ENCODE measurements at places on chromosomes 3 and 15.
A peak's percentile ranks its signal among the peaks of the same experiment; 100 is the strongest.

GRCh38 chr15:63945007-63945788 is 101.1 kb downstream of the DAPK2 start:
- DNase-seq = peak; percentile 48

DNA sequence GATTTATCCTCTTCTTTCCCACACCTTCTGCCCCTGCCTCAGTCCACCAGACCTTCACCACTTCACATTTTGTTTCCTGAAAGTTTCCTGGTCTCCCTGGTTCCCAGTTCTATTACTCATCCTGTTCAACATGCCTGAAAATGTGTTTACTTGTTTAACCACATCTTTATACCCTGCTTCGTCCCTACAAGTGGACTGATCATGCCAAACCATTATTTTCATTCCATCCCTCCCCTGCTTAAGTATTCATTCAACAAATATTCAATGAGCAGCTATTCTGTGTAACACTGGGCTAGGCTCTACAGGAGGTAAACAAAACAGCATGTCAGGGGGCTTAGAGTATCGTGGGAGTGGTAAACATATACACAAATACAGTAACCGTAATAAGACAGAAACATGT is 5.5 kb downstream of the MYO5A start:
- DNase-seq = no peak

- DNase-seq = no peak
Observed at GRCh38 chr15:91605576-91605975, 247.9 kb upstream of the SLCO3A1 start.

DNA sequence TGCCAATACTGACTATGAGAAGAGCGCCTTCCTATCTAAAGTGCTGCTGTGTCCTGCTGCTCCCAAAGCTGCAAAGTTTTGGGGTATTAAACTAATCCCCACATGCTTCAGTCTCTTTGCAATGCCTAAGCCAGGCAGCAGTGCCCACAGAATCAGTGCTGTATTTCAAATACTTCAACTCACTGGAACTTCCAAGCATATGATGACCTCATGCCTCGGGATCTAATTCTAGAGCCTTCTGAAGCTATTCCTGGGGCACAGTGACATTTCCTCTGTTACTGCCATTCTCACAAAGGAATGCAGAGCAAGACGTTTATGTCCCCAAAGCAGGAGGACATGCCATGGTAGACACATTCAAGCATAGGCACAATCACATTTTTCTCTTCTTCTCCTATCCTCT is 78.5 kb downstream of the CD200 start:
- no peak for DNase-seq

DNA sequence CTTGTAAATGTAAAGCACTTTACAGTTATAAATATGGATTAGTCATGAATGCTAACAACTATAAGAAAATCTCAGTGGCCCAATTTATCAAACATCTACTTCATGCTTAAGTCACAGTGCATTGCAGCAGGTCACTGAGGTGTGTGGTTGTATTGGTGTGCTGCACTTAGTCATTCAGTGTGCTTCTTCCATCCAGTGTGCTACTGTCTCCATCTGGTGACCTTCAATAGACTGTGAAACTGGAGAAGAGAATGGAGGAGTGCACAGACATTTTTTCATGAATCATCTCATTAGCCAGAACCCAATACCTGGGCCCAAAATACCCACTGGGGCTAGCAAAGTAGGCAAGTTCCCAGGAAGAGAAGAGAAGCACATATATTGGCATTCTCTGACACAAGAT is 199.6 kb downstream of the SHOX2 start:
- no peak for DNase-seq

GRCh38 chr3:45187694-45188141 is 38.4 kb downstream of the TMEM158 start:
- no peak for DNase-seq

- DNase-seq = no peak
Observed at GRCh38 chr3:107061466-107061865, 315.8 kb upstream of the CCDC54 start.

DNA sequence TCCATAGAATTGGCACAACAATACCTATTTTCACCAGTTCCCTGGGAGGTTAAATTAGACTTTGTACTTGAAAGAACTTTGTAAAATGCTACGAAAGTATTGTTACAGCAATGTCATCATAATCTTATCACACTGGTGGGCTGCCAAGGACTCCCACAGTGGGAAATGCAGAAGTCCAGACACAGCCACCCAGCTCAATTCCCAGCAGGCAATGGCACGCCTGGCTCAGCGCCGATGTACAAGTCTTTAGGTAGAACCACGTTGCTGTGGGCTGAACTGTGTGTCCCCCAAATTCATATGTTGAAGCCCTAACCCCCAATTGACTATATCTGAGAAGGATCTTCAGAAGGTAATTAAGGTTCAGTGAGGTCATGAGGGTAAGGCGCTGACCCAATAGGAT is 12.3 kb downstream of the MYO5C start:
- DNase-seq = no peak

- DNase-seq = no peak
Observed at GRCh38 chr15:31409171-31409570, 82.5 kb downstream of the KLF13 start.

GRCh38 chr3:40780291-40780924 is 255.6 kb downstream of the ZNF621 start:
- no peak for DNase-seq

DNA sequence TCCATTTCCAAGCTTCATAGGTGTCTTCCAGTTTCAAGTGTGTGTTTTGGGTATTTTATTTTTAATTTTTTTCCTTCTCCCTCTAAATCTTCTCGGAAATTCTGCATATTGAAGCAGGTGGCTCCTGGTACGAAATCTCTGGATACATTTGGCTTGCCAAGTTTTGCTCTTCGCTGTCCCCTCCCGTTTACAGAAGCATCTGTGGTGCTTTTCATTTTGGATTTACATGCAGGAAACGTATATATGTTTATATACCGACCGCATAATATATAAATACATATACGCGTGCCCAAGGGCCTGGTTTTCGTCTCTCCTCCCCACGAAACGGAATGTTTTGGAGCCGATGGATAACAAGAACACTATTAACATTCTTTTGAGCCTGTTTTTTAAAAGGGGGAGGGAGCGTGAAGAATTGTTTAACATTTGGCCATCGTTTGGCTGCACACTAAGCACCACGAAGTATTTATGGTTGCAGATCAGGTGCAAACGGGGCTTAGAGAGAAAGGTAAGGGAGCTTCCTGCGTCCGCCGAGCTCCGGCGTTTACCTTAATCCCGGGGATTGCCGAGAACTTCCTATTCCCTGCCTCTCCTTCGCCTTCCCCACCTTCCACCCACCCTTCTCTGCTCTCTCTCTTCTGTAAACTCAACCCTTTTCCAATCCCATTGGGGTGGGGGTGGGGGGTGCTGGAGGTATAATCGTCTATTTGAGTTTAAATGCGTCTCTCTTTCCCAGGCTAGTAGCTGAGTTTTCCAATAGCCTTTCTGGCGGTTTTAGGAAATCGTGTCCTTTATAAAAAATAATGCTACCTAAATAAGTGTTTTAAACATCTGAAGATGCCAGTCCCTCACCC is 1.1 kb upstream of the NLGN1 start:
- DNase-seq = no peak

DNA sequence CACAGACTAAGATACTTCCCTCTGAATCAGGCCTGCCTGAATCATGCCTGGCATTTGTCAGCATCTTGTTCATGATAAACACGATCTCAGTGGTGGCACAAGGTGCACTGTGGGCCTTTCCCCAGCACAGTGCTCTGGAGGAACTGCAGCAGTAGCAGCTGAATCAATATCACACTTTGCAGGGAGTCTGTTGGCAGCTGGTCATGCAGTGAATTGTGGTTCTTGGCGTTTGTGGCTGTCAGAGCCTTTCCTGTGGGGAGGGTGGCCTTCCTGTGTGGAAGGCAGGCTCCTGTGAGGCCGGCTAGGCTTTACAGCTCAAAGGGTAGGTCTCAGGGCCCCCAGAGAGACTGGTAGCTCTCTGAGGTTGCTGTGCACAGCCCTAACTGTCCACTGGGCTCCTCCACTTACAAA is 54.4 kb upstream of the TLE3 start:
- DNase-seq = no peak

DNA sequence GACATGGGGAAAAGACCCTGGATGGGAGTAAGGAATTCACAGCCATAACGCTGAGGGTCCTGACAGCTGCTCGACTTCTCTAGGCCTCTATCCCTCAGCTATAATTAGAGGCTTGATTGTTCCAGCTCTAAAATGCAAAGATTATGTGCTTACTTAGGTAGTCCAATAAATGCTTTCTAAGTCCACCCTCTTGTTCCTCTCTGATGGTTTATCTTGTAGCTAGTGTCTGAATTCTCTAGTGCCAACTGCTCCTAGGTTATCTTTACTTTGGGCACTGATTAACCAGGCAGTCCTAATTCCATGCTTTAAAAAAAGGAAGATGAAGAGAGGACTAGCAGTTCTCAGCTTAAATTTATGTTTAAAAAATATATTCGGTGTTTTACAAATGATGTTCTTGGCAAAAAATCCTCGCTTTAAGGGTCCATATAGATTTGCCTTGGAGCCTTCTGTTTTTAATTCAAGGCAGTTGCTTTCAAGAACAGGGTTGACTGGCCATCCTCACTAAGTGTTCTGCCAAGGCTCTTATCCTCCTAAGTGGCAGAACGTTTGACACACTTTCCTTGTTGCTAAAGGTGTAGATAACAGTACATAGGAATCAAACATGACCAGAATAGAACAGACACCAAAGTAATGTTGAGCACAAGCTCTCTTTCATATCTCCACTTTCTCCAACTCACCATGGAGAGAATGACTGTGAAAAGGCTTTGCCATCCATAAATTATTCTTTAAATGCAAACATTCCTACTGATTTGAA is 60.6 kb downstream of the THRB start:
- no peak for DNase-seq

GRCh38 chr15:34341381-34342212 is 1.3 kb downstream of the NOP10 start:
- no peak for DNase-seq

GRCh38 chr3:99945328-99945995 is 127.8 kb downstream of the CMSS1 start:
- DNase-seq = no peak

- DNase-seq = peak; percentile 61
Observed at GRCh38 chr3:184777566-184778356, 34.2 kb upstream of the VPS8 start.

GRCh38 chr3:124893526-124893925 is 6.4 kb upstream of the ITGB5 start:
- no peak for DNase-seq

DNA sequence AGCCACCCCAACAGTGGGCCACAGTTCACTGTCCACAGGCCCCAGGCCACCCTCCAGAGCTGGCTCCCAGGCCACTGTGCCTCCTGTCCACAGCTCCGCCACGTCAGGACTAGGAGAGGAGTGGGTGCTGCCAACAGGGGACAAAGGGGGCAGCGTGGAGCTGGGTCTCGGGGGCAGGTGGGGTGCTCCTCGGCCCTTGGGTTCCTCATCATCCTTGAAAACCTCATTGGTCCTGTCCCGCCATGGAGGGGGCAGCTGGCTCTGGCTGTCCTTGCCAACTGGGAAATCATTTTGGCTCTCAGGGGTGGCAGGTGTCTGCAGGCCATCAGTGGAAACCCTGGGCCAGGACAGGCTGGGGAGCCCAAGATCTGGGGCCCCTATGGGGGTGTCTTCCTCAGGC is 45.2 kb downstream of the ADAMTS7 start:
- no peak for DNase-seq

- no peak for DNase-seq
Observed at GRCh38 chr15:68098465-68098864, 44.4 kb downstream of the PIAS1 start.

DNA sequence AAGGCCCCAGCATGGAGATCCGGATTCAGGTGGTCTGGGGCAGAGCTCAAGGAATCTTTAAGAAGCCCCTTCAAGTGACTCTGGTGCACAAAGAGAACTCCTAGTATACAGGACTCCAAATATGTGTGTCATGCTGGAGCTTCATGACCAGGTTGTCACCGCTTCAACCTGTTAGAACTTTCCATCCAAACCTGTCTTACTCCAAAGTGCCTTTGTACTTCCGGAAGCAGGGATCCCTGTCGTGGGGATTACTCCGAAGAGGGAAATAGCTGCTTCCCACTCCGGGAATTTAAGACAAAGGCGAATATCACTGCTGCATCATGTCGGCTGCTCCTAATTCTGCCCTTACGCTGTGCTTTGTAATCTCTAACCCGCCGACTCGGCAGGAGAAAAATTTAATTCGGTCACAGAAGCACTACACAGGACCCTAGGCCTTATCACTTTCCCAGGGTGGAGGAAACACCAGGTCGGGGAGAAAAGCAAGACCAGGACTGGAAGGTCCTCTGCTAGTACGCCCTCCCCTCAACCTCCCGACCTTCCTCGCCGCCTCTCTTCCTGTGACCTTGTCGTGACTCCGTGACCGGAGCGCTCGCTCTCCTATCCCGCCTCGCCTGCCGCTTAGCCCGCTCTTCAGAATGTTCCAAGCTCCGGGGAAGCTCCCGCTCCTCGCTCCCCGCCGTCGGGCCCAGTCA is 730 bp downstream of the HIGD1A start:
- DNase-seq = no peak

DNA sequence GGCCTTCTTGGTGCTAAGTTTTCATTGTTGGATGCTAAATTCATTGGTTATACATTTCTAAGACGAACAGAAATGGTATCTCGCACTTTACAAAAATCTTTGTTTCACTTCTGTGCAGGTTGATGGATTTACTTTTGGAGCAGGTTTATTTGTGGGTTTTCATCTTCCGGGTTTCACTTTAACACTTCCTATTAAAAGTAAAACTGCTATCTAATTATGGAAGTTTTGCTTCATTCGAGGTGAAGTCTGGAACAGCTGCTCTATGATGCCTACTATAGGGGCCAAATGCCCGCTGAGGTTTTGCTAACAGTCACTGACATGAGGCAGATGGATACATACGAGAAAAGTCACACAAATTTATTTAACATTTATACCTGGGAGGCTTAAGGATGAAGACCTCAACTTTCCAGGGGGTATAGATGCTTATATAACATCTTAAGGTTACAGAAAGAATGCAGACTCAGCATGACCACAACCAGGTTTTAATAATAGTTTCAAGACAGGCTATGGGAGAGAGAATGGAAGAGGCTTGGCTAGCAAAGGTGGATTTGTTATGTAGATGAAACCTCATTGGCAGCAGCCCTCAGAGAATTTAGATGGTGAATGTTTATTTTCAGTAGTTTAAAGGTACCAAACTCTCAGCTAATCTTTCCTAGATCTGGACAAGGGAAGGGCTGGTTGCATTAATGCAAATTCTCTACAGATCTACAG is 54.2 kb downstream of the OSTN start:
- no peak for DNase-seq

DNA sequence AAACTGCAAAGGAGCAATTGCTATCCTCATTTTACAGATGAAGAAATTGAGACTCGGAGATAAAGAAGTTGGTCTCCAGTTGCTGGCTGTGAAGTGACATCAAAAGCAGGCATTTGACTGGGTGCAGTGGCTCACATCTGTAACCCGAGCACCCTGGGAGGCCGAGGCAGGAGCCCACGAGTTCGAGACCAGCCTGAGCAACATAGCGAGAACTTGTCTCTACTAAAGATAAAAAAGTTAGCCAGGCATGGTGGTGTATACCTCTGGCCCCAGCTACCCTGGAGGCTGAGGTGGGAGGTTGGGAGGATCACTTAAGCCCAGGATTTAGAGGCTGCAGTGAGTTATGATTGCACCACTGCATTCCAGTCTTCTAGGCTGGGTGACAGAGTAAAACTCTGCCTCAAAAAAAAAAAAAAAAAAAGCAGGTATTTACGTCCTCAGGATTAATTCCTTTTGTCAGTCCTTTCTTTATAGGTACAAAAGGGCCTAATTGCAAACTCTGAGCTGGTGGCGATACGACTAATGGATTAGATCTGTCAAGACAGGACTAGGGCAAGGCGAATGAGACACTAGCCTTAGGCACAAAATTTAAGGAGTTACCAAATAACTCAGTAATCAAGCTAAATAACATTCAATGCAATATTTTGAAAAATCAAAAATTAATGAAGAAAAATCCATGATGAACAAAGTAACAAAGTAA is 5.9 kb upstream of the DNASE1L3 start:
- no peak for DNase-seq

Data from stimulated activated CD8-positive, alpha-beta memory T cell treated with anti-CD3 and anti-CD28 coated beads, Interleukin-7, amount 100 ng/mL, for 1 hour (primary cell).